CD4-positive, alpha-beta T cell treated with Interleukin-4 for 4 hours (primary cell): ENCODE measurements at places on chromosomes 6 and 20.

- no peak for DNase-seq
Observed at GRCh38 chr6:47922391-47922790, 140.6 kb downstream of the OPN5 start.

DNA sequence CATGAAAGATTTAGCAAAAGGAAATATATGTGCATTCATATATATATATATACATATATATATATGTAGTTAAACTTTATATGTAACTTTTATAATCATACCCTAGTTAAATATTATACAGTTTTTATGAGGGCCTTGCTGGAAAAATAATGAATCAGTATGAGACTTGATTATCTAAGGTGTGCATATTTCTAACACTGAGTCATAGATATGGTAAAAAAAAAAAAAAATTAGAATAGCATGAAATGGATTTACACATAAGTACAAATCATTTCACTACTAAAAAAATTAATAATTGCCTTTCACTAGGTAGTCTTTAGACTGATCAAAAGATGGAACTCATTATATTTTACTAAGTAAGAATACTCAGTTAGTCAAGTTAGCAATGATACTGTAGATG, 51.3 kb upstream of the DST start:
- DNase-seq, result no peak

- no peak for DNase-seq
Observed at GRCh38 chr20:62419759-62420158, 7.6 kb downstream of the RBBP8NL start.

GRCh38 chr6:148987982-148988381, 241.2 kb downstream of the UST start:
- DNase-seq, result no peak
